ENCODE measurements at places on chromosomes 12 and 14. TPM values are rescaled to one million over a fixed set of nuclear protein-coding genes. Genes with fewer than 3 reads are reported as not detected.

The ZNF385A gene
- 35.1 TPM for polyA plus RNA-seq

DNA sequence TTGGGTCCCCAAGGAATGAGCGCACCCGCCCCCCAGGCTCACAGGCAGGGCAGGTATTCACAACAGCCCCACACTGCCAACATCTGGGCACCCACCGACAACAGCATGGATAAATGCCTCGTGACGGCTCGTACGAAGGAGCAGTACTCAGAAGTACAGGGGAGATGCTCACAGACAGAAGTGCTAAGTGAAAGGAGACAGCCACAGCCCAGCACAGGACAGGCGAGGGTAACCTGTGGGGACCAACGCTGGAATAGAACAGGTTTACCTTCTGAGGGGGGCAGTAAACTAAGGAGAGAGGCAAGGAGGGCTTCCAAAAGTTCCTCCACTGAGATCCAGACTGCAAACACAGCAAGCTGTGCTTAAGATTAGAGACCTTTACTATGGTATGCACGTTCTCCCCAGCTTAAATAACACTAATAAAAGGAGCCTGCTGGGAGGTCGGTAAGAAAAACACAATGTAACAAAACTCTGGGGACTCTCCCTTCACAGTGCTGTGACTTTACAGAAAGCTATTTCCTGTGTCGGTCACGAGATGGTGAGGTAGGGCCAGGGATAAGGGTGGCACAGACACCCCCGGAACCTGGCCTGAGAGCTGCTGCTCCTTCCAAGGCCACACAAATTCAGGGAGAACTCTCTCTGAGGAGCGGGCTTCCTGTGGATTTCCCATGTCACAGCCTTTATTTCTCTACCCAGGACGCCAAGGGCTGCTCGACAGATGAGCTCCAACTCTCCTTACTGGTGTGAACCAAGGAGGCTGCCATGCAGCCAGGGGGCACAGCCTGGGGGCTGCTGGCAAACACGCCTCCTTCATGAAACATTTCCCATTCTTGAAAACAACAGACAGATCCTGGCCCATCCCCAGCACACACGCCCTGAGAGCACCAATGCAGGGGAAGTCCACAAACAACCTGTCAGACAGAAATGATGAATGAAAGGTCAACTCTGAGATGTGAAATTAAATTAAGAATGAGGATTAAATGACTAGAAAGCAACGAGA, 26.3 kb downstream of the SLC15A4 start:
- DNase-seq = no peak

GRCh38 chr12:132986885-132987225, 688 bp downstream of the ZNF26 start:
- no peak for DNase-seq

GRCh38 chr14:41476526-41476925, 130.2 kb upstream of the LRFN5 start:
- DNase-seq = no peak

The LALBA gene
- polyA plus RNA-seq = not detected

DNA sequence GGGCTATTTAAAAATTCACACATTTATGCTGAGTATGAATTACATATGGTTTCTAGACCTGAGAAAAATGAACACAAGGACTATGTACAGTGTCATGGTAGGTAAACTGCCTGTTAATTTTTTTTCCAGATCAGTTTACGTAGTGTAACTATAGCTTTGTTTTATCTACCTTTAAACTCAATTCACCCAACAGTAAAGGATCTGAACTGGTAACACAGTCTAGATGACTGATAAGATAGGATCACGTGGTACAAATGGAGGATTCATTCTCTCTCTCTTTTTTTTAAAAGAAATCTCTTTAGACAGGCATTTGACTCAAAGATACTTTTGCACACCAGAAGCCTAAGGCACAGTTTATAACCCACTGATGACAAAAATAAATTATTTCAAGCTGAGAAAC, 130.8 kb upstream of the ATP2B1 start:
- DNase-seq = no peak

The SPTLC2 gene
- polyA plus RNA-seq = 3.4 TPM

GRCh38 chr12:16606201-16606849, 363 bp upstream of the LMO3 start:
- DNase-seq = peak; percentile 74

The CIDEB gene
- polyA plus RNA-seq = 6.0 TPM

DNA sequence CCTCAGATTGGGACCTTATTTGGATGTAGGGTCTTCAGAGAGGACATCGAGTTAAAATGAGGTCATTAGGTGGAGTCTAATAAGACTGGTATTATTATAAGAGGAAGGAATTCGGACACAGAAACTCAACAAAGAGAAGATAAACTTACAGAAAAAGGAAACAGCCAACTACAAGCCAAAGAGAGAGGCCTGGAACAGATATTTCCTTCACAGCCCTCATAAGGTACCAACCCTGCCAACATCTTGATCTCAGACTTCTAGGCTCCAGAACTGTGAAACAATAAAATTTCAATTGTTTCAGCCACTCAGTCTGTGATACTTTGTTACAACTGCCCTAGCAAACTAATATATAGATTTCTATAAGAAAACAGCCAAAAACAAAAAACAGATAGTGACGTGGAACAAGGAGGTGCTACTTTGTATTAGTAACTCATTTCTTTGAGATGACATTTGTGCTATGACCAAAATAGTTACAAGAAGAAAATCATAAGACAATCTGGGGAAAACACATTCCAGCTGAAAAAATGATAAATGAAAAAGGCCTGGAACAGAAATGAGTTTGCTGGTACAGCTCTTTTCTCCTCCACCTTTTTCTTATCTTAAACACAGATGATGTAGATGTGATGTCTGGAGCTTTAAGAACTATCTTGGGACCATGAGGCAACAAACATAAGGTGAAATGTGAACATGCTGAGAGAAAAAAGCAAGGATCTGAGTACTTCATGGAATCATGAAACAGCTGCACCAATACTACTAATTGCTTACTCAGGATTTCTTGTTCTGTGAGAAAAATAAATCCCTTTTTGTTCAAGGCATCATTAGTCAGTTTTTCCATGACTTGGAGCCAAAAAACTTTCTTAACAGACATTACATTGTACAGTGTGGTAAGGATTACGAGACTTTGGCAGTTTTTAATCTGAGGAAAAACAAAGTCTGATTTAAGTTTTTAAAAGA, 243.2 kb downstream of the ANO6 start:
- no peak for DNase-seq

The PHETA1 gene
- 16.8 TPM for polyA plus RNA-seq

The GZMH gene
- 1.8 TPM for polyA plus RNA-seq

DNA sequence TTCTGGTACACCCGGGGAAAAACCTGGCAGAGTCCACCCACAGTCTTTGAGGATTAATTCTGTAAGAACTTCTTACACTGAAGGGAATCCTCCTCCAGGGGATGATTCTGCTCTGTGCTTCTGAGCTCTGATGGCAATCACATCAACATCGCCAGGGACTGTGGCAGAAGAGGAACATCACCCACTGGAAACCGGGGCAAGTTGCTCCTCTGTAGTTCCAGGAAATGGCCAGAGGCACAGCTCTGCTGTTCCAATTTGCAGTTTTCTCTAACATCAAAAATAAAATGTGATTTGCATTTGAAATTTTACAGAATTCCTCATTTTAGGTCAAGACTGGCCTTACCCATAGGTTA, 207.6 kb downstream of the DAD1 start:
- DNase-seq = no peak

- DNase-seq = peak; percentile 75
These were observed 112.8 kb upstream of the PELI2 start for GRCh38 chr14:56005191-56006053.

- DNase-seq = no peak
These were observed 372.8 kb upstream of the PRICKLE1 start for GRCh38 chr12:42962384-42962783.

GRCh38 chr12:66587912-66588311, 91.0 kb downstream of the GRIP1 start:
- DNase-seq = no peak

- no peak for DNase-seq
These were observed 130.8 kb upstream of the PTPRQ start for GRCh38 chr12:80313209-80313608.

The SLC35F4 gene
- polyA plus RNA-seq = 0.19 TPM

The JPH4 gene
- 0.15 TPM for polyA plus RNA-seq

DNA sequence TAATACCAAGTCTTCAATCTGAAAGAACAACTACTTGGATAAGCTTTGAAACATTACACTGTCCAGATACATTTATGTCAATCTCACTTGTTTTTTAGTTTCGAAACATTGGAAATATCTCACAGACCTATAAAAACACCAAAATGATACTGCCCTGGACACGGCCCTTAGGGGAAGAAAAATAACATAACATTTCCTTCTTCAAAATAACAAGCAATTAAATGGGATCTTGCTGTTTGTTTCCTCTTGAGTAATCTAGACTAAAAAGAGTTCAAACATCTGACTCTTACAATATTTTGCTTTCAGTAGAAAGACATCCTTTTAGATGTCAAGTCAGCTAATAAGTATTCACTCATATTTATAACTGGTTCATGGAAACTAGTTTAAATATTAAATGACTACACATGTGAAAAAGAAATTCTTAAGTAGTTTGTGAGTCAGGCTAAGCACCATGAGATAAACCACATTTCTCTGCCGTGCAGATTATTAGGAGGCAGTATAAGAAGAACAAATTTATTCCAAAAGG, 87.5 kb downstream of the EPS8 start:
- no peak for DNase-seq

DNA sequence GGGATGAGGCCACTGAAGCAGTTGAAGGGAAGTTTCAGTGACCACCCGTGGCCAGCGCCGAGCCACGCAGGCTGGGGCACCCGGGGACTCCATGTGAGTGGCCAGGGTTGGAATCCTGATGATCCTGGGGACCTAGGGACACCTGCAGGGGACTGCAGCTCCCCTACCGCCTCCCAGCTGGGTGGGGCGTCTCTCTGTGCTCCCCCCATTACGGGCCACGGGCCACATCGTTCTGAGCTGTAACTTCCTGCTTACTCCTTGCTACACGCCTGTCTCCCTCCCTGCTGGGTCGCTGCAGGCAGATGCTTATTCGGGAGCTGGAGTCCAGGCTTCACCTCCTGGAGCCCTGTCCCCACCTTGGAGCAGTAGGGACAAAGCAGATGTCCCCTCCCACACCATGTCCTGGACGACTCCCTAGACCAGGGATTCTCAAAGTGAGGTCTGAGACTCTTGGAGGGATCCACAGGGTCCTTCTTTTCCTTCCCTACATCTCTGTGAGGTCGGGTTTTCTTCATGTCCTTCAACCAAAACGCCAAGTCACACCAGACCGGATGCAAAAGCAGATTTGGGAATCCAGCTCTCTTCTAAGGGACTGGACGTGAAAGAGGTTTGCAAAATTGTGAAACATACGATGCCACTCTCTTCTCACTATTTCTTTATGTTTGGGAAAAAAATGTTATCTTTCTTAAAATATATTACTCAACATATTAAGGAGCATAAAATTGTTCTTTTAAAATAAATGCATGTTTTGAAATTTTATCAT, 85.9 kb upstream of the NCOR2 start:
- DNase-seq = no peak

DNA sequence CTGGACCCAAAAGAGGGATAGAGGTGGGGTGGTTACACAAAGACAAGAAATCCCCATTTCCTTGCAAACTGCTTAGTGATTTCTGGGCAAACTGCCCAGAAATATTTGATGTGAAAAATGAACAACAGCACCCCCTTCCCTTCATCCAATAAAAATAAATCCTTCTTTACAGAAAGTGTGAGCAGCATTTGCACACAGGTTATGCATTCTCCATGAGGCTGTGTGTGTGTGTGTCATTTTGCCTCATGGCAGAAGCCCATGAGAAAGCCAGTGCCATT, 17.2 kb upstream of the NRXN3 start:
- DNase-seq = peak; percentile 17

The RNASE8 gene
- not detected for polyA plus RNA-seq

The KRT1 gene
- not detected for polyA plus RNA-seq

- DNase-seq = no peak
These were observed 2.8 kb downstream of the FOXG1 start for GRCh38 chr14:28769276-28769880.

The TAS2R42 gene
- polyA plus RNA-seq = not detected

The TAS2R10 gene
- polyA plus RNA-seq = not detected

The SELPLG gene
- 4.1 TPM for polyA plus RNA-seq

- peak; percentile 52 for DNase-seq
These were observed 688 bp upstream of the NECAP1 start for GRCh38 chr12:8081251-8081920.

The DBX2 gene
- not detected for polyA plus RNA-seq

GRCh38 chr12:15863372-15863771, 18.8 kb upstream of the STRAP start:
- no peak for DNase-seq

DNA sequence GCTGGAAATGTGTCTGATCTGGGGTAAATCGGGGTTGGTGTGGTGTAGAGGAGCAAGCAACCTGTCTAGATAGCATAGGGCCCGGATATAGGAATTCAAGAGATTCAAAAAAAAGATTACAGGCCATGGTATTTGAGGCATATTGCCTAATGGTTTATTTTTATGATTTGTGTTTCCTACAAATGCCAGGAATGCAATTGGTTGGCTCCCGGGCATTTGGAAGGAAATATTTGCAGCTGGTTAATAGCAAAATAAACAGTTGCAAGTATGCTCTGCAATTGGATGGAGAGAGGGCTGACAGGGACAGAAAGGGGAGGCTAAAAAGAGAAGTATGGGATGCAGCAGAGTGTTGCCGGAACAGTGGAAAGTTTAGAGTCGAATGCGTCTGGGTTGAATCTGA, 315.6 kb upstream of the ATP2B1 start:
- DNase-seq = no peak

DNA sequence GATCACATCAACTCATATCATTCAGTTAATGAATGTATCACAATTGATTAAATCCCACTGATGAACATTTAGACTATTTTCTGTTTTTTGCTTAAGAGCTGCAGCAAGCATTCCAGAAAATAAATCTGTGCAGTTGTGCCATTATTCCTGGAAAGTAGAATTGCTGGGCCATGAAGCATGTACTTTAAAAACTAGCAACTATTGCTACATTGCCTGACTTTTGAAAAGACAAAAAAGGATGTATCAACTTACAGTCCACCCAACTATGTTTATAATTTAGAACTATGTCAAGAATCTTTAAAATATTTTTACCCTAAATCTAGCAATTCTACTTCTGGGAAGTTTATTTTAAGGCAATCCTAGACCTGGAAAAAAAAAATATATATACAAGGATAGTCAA, 33.4 kb upstream of the ERGIC2 start:
- no peak for DNase-seq

The SNAPC1 gene
- 2.4 TPM for polyA plus RNA-seq

DNA sequence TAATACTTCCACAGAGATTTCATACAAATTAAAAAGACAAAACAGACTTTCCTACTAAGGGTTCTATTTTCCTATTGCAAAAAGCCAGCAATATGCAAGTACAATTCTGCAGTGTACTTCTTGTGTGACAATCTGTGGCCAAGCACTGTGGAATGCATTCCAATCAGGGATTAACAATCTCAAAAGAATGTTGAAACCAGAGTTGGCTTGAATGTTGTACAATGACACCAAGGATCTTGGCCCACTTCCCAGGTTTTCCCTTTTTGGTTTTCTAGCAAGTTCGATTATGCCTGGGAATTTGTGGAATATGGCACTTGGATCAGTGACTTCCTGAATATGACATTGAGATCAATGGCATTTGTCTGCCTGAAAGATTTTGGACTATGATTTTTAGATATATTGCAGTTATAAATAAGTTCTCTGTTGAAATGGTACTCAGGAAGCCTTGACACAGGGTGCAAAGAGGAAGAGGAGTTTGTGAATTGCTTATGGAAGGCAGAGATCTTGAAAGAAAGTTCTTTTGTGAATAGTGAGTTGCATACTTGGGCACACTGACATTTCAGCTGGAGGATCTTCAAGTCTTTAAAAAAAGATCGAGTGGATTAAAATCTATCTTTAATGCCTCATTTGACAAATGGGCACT, 81.4 kb upstream of the FERMT2 start:
- DNase-seq = peak; percentile 63
